ENCODE measurements at places on chromosomes 1 and 21.

DNA sequence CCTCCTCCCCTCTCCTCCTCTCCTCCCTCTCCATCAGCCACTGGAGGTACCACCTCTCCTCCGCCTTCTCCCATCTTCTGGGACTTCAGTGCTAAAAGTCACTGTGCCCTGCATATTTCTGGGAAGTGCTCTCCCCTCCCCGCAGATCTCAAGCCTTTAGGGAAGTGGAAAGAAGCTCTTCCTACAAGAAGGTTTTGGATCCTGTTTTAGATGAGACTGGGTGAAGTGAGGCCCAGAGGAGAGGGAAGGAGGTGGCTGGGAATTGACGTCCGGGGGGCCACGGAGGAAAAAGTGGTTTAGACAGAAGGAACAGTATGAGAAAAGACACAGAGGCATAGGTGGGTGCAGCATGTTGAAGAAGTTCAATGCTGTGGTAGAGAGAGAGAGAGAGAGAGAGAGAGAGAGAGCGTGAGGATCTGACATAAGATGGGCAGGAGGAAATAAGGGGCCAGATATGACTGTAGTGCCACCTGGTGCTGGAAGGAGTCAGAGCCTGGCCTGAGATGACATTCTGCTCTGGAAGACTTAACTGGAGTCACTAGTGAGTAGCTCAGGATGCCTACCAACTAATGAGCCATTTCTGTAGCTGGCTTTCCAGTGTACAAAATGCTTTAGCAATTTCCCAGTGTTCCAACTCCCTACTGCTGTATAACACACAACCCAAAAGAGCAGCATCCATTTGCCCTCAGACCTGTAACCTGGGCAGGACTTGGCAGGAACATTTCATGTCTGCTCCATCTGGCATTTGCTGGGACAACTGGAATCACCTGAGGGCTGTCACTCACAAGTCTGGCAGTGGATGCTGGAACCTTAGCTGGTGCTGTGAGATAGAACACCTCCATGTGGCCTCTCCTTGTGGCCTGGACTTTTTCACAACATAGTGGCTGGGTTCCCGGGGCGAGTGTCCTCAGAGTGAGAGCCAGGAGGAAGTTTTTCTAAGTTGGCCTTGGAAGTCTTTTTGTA is 16.6 kb upstream of the ZSCAN20 start:
- peak; percentile 42 for DNase-seq

DNA sequence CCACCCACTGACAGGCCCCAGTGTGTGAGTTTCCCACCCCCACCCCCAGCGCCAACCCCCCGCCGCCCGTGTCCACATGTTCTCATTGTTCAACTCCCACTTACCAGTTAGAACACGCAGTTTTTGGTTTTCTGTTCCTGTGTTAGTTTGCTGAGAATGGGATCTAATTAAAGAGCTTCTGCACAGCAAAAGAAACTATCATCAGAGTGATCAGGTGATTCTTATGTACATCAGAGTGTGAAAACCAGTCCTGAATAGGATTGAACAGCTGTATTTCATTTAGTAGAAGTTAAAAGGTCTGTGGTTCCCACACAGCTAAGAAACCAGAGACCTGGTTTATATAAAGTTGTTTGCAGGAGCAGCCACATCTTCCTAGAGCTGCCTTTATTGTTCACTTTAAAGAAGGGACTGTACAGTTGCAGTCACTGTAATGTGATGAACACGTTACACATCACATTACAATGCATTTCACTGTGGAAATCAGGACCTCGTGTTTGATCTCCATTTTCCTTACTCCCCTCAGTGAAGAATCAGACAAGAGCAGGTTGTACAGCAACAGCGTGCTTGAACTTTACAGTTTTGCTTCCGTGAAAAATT is 1.2 kb downstream of the GBP6 start:
- no peak for DNase-seq

DNA sequence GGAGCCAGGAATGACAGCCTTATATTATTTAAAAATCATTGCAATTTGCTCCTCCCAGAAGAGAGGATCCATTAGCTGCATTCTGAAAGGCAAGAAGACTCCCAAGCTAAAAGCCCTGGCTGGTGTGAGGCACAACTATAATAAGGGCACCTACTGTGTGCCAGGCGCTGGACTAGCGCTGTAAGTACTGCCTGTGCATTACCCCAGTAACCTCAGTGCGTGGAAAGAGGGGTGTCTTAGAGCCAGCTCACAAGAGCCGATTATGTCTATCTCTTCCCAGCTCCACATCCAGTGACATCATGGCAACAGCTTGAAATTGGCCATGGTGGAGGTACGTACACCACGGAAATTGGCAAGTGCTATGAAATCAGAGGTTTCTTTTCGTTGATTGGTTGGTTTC is 141.7 kb upstream of the IRF2BP2 start:
- DNase-seq, result no peak

DNA sequence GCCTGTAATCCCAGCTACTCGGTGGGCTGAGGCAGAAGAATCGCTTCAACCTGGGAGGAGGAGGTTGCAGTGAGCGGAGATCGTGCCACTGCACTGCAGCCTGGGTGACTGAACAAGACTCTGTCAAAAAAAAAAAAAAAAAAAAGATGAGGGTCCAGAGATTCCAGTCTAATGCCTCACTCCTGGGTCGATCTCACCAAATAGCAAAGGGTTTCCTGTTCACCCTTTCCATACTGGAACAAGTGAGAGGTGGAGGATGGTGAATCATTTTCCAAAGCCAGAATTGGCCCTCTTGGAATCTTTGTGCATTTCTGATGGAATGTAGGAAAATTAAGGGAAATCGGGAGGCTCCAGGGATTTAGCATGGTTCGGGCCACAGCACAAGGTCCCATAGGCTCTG is 58.1 kb upstream of the ZNF648 start:
- no peak for DNase-seq

GRCh38 chr1:3482378-3482849 is 27.9 kb downstream of the ARHGEF16 start:
- no peak for DNase-seq

- no peak for DNase-seq
Observed at GRCh38 chr1:29410476-29410875, 174.2 kb downstream of the PTPRU start.

- DNase-seq, result no peak
Observed at GRCh38 chr1:210938416-210938925, 195.5 kb downstream of the KCNH1 start.

GRCh38 chr1:228000836-228001563 is 5.8 kb upstream of the WNT3A start:
- DNase-seq, result no peak

GRCh38 chr1:225026701-225027100 is 97.2 kb downstream of the DNAH14 start:
- DNase-seq, result no peak

GRCh38 chr1:5765997-5766913 is 226.0 kb downstream of the NPHP4 start:
- no peak for DNase-seq

DNA sequence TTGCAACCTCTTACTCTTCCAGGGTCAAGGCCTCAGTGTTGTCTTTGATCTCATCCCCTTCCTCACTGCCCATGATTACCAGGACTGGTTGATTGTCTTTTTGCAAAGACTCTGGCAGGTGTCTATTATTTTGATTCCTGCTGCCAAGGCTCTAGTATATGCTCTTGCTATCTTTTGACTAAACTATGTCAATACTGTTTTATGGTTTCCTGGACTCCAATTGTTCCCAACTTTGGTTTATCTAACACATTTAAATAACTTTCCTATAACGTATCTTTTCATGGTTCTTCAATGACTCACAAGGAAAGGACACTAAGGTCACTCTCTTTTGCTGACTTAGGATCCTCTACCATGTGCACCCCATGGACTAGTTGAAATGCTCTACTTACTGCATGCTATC is 141.5 kb downstream of the PTPRC start:
- DNase-seq, result no peak

DNA sequence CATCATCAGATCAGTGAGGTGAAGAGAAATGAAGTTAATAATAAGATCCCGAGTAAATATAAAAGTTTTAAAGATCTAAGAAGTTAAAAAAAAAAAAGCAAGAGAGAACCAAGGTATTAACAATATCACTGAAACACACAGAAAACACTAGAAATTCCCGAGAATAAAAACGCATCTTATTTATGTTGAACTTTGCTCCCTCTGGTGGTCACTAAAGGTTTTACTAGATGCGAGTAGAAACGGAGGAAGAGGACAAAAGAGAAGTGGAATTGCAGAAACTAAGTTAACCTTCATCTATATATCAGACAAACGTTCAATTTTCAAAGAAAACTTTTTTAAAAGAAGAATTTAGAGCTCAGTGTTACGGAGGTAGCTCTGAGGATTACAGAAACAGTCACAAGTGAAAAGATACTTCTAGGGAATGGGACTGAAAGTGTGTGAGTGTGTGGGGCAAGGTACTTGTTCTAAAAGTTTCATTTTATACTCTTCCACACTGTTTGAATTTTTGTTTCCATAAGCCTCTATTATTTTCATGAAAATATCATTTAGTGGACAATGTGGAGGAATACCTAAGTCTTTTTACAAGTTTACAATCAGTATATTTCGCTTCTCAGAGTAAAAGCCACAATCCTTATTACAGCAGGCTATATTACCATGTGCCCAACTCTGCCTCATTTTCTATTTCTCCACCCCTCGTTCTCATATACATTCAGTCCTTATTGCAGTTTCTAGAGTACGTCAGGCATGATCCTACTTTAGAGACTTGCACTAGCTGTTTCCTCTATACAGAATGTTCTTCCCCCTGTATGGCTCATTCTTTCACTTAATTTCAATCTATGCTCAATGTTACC is 19.7 kb downstream of the ACBD6 start:
- DNase-seq, result no peak

Measured in skin of body (tissue), 3 donors.